ENCODE measurements at places on chromosomes 11 and 22.

GRCh38 chr11:116371146-116371545 lies 401.6 kb downstream of the BUD13 start:
- no peak for DNase-seq

GRCh38 chr22:41902932-41903421 lies 11.9 kb downstream of the SHISA8 start:
- no peak for DNase-seq

DNA sequence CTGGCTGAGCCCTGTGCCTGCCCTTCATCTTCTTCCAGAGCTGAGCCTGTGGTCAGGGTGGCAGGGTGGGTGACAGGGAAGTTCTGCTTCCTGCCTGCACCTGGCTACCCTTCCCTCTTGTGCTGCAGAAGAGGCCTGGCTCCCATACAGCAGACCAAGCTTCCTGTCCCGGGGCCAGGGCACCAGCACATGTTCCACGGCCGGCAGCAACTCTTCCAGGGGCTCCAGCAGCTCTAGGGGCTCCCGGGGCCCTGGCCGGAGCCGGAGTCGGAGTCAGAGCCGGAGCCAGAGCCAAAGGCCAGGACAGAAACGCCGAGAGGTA lies 15.0 kb downstream of the ROBO3 start:
- DNase-seq, result no peak

- DNase-seq, result no peak
These were observed 87.5 kb downstream of the RTL6 start for GRCh38 chr22:44410451-44410991.

- no peak for DNase-seq
These were observed 1.9 kb upstream of the DGAT2 start for GRCh38 chr11:75766443-75767227.

DNA sequence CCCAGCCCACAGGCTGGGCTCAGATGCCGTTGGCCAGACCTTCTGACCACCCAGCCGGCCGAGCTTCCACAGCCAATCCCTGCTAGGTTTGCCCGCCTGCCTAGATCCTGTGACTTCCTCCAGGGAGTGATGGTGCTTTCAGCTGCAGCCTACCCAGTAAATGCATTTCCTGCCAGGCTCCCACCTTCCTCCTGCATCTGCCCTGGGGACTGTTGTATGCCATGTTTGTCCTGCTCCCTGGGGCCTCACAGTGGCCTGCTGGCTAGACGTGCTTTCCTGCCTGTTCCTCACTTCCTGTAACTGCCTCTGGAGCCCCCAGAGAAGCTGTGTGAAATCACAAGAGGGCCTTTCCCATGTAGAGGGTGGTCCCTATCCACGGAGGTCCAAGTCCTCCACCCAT lies 86.2 kb downstream of the GALNT18 start:
- DNase-seq, result no peak

GRCh38 chr11:72812967-72813739 lies 1.1 kb upstream of the ATG16L2 start:
- DNase-seq, result peak; percentile 65

DNA sequence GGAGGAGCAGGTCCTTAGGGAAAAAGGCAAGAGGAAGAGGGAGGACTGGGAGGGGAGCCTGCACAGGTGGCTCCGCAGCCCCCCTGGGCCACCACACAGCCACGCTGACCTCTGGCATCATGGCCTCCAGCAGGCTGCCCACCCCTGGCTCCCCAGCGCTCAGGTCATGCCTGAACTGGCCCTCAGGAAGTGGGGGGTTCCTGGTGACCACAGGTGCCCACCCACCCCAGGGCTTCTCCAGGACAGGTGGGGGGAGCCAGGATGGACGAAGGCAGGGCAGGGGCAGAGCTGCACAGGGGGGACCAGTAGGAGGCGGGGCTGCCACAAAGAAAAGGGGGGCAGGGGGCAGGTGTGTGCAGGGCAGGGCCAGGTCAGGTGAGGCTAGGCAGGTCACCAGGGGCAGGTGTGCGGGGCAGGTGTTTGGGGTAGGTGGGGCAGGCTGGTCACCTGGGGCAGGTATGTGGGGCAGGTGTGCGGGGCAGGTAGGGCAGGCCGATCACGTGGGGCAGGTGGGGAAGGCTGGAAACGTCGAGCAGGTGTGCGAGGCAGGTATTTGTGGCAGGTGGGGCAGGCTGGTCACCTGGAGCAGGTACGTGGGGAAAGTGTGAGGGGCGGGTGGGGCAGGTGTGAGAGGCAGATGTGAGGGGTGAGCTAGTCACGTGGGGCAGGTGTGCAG lies 997 bp downstream of the DEAF1 start:
- no peak for DNase-seq

DNA sequence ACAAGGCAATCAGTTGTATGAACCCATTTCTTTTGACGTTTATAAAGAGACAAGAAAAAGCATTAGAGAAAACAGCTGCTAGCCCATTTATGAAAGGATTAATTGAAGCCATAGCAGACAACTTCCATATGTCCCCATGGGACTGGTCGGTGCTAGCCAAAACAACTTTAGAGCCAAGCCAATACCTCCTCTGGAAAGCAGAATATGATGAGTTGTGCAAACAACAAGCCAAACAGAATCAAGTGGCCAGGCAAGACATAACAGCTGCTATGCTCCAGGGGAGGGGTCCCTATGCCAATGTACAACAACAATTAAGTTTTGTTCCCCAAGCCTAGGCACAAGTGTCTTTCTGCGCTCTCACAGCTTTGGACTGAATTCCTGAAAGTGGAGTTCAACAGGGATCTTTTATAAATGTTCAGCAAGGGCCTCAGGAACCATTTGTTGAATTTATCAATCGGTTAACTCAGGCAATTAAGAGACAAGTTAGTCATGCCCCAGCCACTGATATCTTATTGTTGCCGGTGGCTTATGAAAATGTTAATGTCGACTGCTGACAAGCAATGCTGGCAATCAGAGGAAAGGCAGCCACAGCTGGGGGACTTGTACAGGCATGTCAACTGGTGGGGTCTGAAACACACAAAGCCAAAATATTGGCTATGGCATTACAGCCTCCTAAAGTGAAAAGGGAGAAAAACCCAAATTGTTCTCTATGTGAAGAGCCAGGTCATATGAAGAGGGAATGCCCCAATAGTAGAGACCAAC lies 1593.1 kb upstream of the TENM4 start:
- DNase-seq, result no peak

GRCh38 chr11:123478352-123478987 lies 48.4 kb downstream of the GRAMD1B start:
- DNase-seq, result no peak

DNA sequence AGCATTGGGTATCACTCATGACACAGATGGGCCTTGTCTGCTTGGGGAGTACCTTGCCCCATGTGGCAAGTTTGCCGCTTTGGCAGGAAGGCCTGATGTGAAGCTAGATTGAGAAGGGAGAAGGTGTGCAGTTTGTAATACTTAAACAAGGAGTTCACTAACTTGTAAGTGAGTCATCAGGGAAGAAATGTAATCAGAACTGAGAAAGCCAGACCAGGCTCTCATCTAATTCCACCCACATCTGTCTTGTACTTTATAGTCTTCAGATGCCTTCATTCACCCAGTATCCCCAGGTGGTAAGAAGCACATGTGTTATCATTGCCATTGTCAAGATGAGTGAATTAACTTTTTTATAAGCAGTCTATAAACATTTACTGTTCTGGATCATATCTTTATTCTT lies 116.0 kb upstream of the DDI1 start:
- no peak for DNase-seq

DNA sequence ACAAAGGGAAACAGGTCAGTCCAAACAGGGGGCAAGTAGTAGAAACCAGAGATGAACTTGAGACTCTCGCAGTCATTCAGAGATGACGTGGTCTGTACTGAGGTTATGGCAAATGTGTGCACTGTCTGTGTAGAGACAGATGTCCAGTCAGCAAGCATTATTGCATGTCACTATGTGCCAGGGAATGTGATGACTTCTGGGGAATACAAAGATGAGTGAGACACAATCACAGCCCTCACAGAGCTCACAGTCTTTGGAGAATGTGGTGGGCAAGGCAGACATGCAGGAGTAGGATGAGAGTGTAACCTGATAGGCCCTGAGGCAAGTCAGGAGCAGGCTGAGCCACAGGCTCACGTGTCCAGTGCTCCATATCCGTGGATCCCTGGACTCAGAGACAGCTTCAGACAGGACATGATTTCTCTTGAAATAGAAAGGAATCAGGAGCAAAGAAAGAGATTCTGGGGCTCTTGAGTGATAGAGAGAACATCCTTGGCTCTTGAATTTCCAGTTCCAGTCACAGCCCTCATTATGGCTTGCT lies 550.7 kb downstream of the ETS1 start:
- DNase-seq, result no peak

GRCh38 chr11:2530131-2530854 lies 85.5 kb downstream of the KCNQ1 start:
- no peak for DNase-seq

DNA sequence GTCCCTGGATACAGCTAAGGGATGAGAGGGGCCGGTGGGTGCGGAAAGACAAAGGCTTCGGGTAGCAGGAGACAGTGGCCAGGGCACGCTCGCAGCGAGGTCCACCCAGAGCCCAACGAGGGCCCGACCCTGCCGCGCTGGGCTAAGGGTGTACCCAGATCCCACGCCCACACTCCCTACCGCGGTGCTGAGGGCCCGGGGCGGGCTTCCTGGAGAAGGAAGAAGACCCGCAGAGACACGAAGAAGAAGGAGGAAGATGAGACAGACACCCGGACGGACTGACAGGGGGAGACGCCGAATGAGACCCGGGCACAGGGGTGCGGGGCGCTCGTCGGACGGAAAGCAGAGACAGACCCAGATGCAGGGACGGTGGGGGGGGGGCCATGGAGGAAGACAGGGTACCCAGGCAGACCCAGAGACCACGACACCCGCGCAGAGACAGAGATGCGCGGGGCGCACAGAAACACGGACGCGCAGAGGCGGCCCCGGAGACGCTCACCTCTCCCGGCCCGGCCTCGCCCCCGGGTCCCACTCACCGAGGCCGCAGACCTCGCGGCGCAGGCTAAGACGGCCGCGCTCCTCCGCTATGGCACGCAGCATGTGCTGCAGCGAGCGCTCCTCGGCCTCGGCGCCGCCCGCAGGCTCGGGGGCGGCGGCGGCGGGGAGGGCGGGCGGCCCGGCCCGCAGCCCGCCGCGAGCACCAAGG lies 437 bp downstream of the KIAA0930 start:
- DNase-seq, result peak; percentile 27

Measured in stimulated activated CD4-positive, alpha-beta T cell treated with anti-CD3 and anti-CD28 coated beads, Interleukin-2, amount 100 ng/mL, for 48 hours (primary cell).